ENCODE measurements at places on chromosomes 3 and 15.

- no peak for DNase-seq
Observed at GRCh38 chr15:88690331-88690730, 51.5 kb downstream of the ISG20 start.

DNA sequence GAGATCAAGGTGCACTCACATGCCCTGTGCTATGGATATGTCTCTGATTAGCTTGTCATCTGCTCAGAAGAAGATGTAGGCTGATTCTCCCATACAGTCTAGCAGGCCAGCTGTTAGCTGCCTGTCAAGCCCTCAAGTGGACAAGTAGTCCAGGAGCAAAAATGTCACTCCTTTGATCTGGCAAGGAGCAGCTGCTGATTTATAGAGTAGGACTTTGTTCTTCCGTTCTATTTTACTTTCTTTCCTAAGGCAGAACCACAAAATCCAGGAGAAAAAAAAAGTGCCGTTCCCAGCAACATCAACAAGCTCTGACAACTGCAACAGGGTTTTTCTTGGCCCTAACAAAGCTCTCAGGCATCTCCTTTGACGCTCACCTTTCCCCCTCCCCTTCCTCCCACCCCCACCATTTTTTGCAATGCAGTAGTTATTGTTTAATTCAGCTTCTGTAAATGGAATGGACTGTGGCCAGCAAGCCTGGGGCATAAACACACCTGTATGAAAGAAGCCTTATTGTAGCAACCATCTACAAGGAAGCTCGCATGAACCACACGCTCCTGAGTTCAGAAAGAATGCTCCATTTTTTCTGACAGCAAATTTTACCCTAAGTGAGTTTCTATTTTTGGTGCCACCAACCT, 196.3 kb downstream of the MEIS2 start:
- no peak for DNase-seq

- DNase-seq, result no peak
Observed at GRCh38 chr15:47523681-47524475, 193.4 kb upstream of the SEMA6D start.

- no peak for DNase-seq
Observed at GRCh38 chr15:25426896-25427610, 11.8 kb downstream of the UBE3A start.

DNA sequence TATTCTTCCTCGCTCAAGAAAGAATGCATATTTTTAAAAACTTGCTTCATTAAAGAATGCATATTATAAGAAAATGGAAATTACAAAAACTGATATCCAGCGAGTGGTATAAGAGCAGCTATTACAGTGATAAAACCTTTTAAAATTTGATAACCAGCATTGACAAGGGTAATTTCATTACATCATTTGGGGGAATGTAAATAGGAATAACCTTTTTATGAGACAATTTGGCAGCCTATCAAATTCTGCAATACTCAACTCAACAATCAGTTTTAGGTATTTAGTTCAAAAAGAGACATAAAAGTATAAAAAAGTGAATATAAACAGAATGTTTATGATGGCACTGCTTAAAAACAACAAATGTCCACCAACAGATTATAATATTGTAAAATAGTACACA, 35.4 kb downstream of the MAP4 start:
- no peak for DNase-seq

GRCh38 chr15:33581032-33581431, 270.3 kb downstream of the RYR3 start:
- no peak for DNase-seq

- no peak for DNase-seq
Observed at GRCh38 chr3:66381626-66382025, 119.2 kb downstream of the LRIG1 start.

GRCh38 chr3:31804251-31805051, 176.6 kb downstream of the OSBPL10 start:
- DNase-seq, result no peak

DNA sequence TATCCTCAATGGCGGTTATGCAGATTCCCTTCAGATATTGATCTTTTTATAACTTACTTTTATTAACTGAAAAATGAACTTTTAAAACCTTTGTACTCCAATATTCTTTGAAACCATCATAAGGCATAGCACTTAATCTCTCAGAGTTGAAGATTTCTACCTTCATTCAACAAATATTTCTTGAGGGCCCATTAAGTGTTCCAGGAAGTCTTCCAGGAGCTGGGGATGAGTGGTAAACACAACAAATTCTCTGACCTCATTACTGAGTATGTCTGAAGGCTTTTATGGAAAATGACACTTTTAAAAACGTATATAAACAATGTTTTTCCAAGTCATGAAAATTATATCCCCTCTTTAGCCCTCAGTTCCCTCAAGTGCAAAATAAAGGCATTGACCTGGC, 575.3 kb upstream of the IL12A start:
- DNase-seq, result no peak

- no peak for DNase-seq
Observed at GRCh38 chr15:91849749-91850161, 3.8 kb upstream of the SLCO3A1 start.

DNA sequence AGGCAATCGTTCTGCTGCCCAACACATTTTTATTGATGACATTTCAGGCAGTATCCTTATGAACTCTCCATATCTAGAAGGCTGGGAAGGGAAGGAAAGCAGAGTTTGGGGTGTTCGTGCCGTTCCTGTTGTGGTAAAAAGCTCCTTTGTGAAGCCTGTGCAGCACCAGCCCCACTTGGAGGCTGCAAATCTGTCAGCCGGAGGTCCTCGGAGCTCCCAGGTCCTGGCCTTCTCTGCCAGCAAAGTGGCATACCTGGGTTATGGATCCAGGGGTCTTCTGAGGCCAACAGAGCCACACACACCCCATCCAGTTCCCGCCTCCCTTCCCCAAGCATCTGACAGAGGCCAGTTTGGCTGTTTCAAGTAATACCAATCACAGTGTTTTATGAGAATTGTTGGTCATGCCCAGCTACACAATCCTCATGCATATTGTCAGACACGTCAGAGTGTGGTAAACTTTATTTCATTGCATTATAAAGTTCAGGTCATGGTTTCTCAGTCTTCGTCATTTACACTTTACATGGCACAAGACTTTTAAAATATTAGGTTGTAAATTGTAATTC, 15.9 kb upstream of the USP3 start:
- no peak for DNase-seq

GRCh38 chr15:31108836-31109235, 7.3 kb upstream of the TRPM1 start:
- no peak for DNase-seq

DNA sequence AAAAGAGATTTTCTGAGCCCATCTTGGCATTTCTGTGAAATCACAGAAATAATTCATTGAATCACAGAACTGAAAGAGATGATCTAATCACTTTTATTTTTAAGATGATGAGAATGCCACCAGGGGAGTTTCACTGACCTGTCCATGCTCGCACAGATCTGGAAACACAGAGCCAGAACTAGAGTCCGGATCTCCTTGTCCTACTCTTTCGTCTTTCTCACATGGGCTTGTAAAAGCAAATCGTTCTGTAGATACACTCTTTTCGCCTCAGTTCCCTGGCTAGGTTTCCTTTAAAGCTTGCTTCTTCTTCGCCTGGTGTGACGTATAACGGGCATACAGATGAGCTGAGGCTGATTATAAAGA, 122.5 kb upstream of the SPRED1 start:
- DNase-seq, result no peak

Measured in NCI-H774 (cell line).